NCI-H1105 (cell line): ENCODE measurements at places on chromosomes 7 and 10.

- no peak for DNase-seq
Observed at GRCh38 chr10:103452506-103453230, 498 bp upstream of the CALHM2 start.

- DNase-seq, result no peak
Observed at GRCh38 chr7:145263886-145264285, 428.0 kb upstream of the TPK1 start.

DNA sequence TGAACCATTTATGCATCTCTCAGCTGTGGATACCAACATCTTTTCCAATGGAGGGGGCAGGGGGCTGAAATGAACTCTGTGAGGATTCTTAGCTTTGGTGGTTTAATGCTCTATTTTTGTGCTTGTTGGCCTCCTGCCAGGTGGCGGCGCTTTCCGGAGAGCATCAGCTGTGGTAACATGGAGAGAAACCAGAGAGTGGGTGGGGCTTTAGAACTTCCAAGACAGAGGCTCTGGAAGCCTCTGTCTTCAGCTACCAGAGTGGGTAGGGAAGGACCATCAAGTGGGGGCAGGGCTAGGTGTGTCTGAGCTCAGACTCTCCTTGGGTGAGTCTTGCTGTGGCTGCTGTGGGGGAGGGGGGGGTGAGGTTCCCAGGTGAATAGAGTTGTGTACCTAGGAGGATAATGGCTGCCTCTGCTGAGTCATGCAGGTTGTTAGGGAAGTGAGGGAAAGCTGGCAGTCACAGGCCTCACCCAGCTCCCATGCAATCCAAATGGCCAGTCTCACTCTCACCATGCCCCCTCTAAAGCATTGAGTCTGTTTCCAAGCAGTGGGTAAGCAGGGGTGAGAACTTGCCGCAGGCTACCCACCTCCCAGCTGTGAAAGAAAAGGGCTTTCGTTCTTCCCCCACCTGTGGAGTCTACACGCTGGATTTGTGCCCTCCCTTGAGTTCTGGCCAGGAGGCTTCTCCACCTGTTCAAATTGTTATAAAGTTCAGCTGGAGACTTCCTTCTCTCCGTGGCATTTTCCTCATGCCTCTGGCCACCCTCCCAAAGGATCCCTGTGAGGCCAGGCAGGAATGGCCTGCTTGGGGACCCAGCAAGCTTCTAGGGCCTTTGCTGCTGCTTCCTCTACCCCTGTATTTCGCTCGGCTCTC is 527.0 kb downstream of the NEBL start:
- DNase-seq, result no peak

- no peak for DNase-seq
Observed at GRCh38 chr10:76195654-76196390, 764.4 kb downstream of the LRMDA start.

- no peak for DNase-seq
Observed at GRCh38 chr10:1376384-1376945, 320.3 kb downstream of the WDR37 start.

DNA sequence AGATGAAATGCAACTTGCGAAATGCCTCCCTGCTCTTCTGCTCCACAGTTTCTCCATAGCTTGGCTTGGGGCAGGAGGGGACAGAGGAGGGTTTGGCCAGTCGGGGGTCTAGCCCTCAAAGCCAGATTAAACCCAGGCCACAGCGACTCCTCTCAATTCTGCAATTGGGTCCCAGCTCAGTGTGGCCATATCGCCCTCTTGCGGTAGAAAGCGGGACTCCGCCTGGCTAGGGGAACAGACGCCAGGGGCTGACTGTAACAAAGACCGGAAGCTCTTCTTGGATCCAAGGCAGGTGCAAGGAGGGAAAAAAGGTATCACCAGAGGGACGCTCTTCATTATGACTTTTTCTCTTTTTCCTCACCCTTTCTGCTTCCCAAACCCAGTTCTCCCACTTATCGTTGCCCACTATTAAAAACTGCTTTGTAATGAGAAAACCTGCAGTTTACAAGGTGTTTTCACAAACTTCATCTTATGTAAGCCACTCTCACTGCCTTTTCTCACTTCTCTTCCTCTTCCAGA is 36.6 kb upstream of the TNPO3 start:
- DNase-seq, result peak; percentile 67

GRCh38 chr7:101527844-101528667 is 101.0 kb downstream of the MYL10 start:
- DNase-seq, result no peak

- peak; percentile 88 for DNase-seq
Observed at GRCh38 chr7:82443547-82444219, at the start of gene CACNA2D1. Gene CACNA2D1 (minus strand): TSS chr7:82443777.

GRCh38 chr7:123624527-123625183 is 23.0 kb downstream of the ASB15 start:
- DNase-seq, result no peak

DNA sequence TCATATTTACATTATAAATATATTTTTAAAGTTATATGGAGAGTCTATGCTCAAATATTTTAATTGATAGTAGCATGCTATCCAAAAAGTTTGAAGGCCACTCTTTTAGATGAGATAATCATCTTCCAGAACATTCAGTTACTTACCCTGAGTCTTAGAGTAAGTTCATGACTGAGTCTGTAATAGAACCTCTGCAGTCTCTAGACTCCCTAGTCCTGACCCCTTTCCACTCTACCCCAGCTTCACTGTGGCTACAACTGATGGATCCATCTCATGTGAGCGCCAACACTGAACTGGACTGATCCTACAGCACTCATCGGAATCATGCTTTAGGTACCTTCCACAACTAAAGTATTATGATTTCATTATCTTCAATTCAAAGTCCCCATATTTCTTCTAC is 10.1 kb downstream of the HACD1 start:
- DNase-seq, result no peak

GRCh38 chr10:84089162-84089561 is 50.1 kb upstream of the GHITM start:
- no peak for DNase-seq

GRCh38 chr10:16891375-16892313 is 74.4 kb upstream of the RSU1 start:
- no peak for DNase-seq

GRCh38 chr7:30612658-30613265 is 18.1 kb downstream of the GARS1 start:
- DNase-seq, result no peak

DNA sequence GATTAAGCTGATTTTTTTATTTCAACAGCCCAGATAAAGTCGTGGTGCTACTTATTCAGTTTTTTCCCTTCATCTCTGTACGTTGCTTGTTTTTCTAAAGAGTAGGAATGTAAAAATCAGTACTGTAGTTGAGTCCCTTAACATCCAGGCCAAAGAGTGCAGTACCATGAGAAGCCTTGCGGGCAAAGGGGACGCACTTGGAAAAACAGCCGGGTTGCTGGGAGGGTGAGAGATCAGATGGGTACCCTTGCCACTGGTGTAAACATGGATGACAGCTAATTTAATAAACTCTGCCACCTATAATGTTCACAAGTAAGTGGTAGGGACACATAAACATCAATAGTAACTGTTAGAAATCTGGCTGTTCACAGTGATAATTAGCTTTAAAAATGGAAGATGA is 175.9 kb downstream of the POU6F2 start:
- no peak for DNase-seq

GRCh38 chr10:122311716-122312115 is 40.6 kb downstream of the BTBD16 start:
- no peak for DNase-seq

- no peak for DNase-seq
Observed at GRCh38 chr10:44425466-44425865, 40.6 kb upstream of the CXCL12 start.

DNA sequence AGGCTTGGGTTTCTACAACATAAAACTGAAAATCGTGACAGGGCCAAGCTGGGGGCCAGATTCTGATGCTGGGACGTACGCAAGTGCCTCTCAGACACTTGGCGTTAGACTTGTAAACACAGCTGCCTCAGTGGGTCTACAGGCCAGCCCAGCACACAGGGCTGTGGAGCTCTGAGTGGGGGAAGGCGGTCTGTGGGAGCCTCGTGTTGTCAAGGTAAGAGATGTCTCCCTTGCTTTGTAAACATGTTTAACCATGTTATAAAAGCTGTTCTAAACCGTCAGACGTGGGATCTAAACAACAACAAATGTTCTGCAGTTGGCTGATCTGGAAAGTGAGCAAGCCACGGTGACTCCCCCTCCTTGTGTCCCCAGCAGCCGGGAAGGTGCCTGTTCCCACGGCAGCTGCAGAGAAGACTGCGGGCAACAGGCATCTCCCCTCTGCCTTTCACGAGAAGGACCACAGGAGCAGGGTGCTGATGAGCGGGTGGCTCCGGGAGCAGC is 67.8 kb downstream of the ZRANB1 start:
- DNase-seq, result no peak

DNA sequence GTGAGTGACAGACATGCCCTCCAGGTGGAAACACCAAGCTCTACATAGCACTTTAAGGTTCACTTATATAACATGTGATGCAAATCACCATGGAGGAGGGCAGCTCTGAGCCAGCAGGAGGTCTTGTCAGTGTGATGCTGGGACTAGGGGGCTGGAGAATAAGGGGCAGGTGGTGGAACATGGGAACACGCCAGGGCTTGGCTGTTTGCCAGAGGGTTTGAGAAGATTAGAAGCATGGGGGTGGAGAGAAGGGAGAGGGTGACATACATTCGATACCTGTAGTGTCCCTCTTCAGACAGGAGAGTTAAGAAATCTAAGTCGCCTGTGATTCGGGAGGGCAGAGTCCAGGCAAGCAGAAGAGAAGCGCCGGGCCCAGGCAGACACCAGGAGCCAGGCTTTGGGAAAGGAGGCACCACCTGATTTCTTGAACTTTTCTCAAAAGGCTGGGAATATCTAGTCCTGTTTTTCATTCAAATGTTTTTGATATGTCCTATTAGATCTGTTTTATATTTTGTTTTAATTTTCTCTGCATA is 16.9 kb upstream of the LAMB4 start:
- peak; percentile 97 for DNase-seq

GRCh38 chr7:25726781-25727311 is 425.2 kb upstream of the NFE2L3 start:
- DNase-seq, result no peak

DNA sequence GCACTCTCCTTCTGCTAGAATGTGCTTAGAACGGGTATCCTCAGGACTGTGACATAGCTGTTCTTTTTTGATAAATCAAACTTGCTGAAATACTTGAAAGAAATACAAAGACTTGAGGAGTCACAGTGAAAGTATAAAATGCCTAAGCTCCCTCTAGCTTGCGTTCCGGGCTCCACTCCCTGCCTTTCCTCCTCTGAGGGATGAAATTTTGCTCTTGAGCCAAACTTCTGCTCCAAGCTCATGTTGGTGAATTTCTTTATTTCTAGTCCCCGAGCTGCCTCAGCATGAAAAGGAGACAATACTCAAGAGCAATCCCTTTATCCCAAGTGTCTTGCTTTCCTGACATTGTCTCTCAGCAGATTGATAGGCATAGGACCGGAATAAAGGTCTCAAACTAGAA is 499.6 kb upstream of the ADARB2 start:
- no peak for DNase-seq

DNA sequence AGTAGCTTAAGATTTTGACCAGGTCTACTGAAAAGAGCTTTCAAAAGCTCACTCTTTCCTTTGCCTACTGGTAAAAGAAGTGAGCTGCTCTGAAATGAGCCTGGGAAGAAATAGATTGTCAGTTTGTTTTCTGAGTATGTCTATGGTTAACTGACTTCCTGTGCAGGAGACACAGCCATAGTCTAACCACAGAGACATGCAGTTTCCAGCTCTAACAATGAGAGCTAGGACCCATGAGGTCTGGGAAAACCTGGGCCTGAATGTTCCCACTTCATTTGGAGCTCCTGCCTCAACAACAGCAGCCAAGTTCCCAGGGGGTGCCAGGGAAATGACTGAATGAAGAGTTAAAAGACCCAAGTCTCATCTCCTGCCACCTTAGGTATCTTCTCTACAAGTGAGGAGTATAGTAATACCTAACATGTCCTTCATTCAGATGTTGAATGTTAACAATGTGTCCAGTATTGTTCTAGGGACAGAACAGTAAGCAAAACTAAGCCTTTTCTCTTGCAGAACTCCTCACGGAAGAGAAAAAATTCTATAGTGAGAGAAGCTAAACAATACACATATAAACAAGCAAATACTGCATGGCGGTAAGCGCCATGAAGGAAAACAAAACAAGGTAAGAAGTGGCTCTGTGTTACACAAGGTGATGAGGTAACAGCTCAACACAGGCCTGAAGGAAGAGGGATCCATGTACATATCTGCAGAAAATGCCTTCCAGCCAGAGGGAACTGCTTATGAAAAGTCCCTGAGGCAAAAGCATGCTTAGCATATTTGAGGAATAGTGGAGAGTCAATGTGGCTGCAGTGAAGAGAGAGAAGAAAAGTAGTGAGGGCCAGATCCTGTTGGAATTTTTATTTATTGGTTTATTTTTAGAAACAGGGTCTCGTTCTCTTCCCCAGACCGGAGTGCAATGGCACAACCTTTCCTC is 26.4 kb upstream of the ANKRD1 start:
- DNase-seq, result no peak

DNA sequence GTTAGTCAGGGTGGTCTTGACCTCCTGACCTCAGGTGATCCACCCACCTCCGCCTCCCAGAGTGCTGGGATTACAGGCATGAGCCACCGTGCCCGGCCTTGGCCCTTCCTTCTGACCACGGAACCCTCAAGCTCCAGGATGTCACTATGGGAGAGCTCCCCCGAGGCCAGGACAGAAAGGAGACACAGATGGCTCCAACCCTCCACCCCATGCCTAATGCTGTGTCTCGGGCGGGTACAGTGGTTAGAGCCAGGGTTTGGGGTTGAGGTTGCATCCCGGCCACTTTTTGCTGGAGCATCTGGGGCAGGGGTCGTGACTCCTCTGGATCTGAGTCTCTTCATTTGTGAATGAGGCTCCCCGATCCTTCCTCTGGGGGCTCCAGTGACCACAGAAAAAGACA is 8.1 kb downstream of the MYL10 start:
- no peak for DNase-seq

- no peak for DNase-seq
Observed at GRCh38 chr10:124577651-124578050, 116.0 kb downstream of the LHPP start.

GRCh38 chr10:115514895-115515294 is 421.7 kb downstream of the ATRNL1 start:
- DNase-seq, result no peak

GRCh38 chr10:52100011-52100547 is 214.0 kb upstream of the DKK1 start:
- DNase-seq, result no peak

GRCh38 chr10:85995791-85996190 is 370.8 kb downstream of the GRID1 start:
- no peak for DNase-seq

- DNase-seq, result no peak
Observed at GRCh38 chr10:77163670-77164348, 473.8 kb downstream of the KCNMA1 start.

DNA sequence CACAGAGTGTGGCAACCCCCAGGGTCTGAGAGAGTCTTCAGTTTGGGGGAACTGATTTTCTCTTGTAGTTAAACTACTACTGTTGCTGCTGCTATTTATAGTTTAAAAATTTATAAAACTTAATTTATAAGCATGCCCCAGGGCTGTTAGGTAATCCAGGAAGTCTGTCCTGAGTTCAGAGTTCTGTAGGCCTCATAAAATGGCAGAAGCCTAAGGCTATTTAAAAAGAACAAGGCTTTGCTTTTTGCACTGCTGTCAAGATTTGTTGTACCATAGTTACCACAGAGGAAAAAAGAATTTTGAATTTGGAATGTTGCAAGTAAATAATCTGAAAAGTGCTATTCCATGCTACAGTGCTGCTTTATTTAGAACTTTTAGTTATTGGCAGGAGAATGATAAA is 66.1 kb downstream of the AGK start:
- DNase-seq, result no peak

GRCh38 chr7:94183289-94183749 is 179.2 kb upstream of the BET1 start:
- DNase-seq, result no peak
